ENCODE measurements at places on chromosomes 11 and 22. TPM values are rescaled to one million over a fixed set of nuclear protein-coding genes. Genes with fewer than 3 reads are reported as not detected.

GRCh38 chr22:25919452-25919851 lies 177.5 kb downstream of the MYO18B start:
- H3K4me1 ChIP-seq: no peaks in the 10 kb centered on the region
- H3K27ac ChIP-seq: no peak overlapping the region
- no peaks in the 10 kb centered on the region for H3K27me3 ChIP-seq
- DNase-seq: no peak
- H3K4me3 ChIP-seq: no peak overlapping the region

- peaks cover 8% of the 10 kb centered on the region for H3K4me1 ChIP-seq
- H3K36me3 ChIP-seq: peaks cover 86% of the 10 kb centered on the region
- no peaks in the 10 kb centered on the region for H3K27me3 ChIP-seq
- DNase-seq: no peak
These were observed 23.8 kb downstream of the CAPRIN1 start for GRCh38 chr11:34075178-34075820.

DNA sequence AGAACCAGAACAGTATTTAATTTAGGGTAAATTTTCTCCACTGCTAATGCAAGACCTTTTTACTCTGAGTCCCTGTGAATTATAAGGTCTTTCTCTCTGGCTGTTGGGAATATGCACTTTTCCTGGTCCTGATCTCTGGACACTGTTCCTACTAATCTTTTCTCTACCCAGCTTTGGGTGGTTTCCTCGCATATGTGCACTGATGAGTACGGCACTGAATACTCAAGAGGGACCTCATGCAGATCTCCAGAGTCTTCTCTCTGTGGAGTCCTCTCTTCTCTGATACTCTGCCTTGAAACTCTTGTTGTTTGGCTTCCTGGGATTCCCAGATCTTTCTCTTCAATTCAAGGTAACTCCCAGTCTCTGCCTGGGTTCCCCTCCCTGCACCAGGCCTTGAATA lies 14.0 kb downstream of the KCTD14 start:
- no peaks in the 10 kb centered on the region for H3K4me1 ChIP-seq
- no peaks in the 10 kb centered on the region for H3K36me3 ChIP-seq
- no peak overlapping the region for H3K4me3 ChIP-seq
- H3K27me3 ChIP-seq: peaks cover 6% of the 10 kb centered on the region
- DNase-seq: no peak

DNA sequence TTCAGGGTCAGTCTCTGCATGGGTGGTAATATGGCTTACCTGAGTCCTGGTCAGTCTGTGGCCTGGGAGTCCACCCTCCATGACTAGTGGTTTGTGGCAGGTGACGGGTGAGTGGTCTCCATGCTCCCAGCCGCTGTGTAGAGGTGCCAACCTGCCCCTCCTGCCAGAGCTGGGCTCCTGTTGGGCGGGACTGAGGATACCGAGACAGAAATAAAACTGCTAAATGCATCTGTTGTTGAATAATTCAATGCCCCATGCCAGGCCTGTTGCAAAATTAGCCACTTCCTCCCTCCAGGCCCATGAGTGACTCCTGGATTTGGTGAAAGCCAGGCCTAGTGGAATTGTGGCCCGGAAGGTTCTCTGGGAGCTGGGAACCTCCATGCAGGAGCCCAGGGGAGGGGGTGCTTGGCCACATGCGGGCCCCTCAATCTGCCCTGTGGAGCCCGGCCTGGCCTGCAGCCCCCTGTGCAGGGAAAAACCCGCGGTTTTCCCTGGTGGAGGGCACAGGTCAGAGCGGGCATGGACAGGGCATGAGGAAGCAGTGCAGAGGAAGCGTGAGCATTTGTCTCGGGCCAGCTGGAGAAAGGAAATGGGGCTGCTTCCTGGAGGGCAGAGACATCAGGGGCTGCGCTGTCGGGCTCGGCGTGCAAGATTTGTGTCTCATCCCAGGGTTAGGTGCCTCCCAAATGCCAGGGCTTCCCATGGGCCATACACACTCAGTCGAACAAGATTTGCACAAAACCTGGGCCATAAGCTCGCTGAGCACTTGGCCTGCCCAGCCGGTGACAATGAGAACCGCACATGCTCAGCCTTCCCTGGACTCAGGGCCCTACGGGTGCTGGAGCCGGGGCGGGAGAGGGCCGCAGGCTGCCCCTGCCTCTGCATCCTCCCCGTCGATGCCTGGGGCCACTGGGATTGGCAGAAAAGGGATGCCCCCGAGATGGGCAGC lies 66.9 kb downstream of the KCNQ1 start:
- no peaks in the 10 kb centered on the region for H3K27me3 ChIP-seq
- H3K36me3 ChIP-seq: no peaks in the 10 kb centered on the region
- DNase-seq: no peak
- no peak overlapping the region for H3K4me3 ChIP-seq
- no peaks in the 10 kb centered on the region for H3K4me1 ChIP-seq

- H3K27me3 ChIP-seq: no peaks in the 10 kb centered on the region
- H3K27ac ChIP-seq: no peak overlapping the region
- H3K4me3 ChIP-seq: no peak overlapping the region
- H3K4me1 ChIP-seq: no peaks in the 10 kb centered on the region
- H3K36me3 ChIP-seq: peaks cover 15% of the 10 kb centered on the region
These were observed 31.5 kb downstream of the KIAA0930 start for GRCh38 chr22:45208993-45209838.

DNA sequence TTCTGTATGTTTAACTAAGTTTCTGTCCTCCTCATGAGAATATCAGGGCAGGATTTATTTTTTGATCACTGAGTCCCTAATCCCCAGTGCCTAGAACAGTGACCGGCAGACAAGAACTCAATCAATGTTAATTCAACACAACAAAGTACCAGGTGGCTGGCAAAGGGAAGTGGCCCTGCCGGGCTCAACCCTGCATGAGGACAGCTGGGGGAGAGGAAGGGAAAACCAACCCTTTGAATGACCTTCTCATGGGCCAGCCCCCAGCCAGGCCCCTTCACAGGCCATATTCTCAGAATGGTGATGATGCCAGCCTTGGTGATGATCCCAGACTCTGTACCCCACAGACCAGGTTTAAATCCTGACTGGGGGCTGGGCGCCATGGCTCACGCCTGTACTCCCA lies 1.4 kb upstream of the MFNG start:
- H3K36me3 ChIP-seq: no peaks in the 10 kb centered on the region
- H3K27me3 ChIP-seq: no peaks in the 10 kb centered on the region
- no peak overlapping the region for H3K27ac ChIP-seq
- DNase-seq: no peak
- H3K4me3 ChIP-seq: no peak overlapping the region
- H3K4me1 ChIP-seq: peaks cover 87% of the 10 kb centered on the region

GRCh38 chr22:33923660-33924246 lies 3.5 kb upstream of the LARGE1 start:
- peaks cover 4% of the 10 kb centered on the region for H3K27me3 ChIP-seq
- H3K4me1 ChIP-seq: no peaks in the 10 kb centered on the region
- H3K27ac ChIP-seq: no peak overlapping the region
- H3K36me3 ChIP-seq: no peaks in the 10 kb centered on the region

- H3K4me3 ChIP-seq: no peak overlapping the region
- no peak overlapping the region for H3K27ac ChIP-seq
- DNase-seq: no peak
- H3K4me1 ChIP-seq: peaks cover 17% of the 10 kb centered on the region
These were observed 1.8 kb downstream of the DEPDC7 start for GRCh38 chr11:33017478-33017877.

DNA sequence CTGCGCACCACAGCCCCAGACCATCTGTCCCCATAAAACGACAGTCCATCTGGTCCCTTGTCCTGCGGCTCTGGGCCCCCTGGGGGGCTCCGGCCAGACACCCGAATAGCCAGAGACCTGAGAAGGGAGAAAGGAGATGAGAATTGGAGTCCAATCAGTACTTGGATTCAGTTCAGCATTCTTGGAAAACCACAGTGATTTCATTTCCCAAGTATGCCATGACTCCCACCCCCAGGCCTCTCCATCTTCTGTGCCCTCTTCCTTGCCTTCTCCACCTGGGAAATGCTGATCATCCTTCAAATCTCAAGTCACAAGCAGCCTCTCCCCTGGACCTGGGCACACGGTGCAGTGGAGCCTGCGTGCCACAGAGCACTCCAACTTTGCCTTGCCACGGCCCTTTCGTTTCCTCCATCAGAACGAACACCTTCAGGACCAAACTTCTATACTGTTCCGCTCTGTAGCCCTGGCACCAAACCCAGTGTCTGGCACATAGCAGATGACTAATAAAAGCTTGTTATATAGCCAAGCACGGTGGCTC lies 10.9 kb upstream of the MFNG start:
- H3K4me3 ChIP-seq: no peak overlapping the region
- H3K27ac ChIP-seq: no peak overlapping the region
- H3K27me3 ChIP-seq: no peaks in the 10 kb centered on the region
- H3K4me1 ChIP-seq: peaks cover 2% of the 10 kb centered on the region
- no peak for DNase-seq

DNA sequence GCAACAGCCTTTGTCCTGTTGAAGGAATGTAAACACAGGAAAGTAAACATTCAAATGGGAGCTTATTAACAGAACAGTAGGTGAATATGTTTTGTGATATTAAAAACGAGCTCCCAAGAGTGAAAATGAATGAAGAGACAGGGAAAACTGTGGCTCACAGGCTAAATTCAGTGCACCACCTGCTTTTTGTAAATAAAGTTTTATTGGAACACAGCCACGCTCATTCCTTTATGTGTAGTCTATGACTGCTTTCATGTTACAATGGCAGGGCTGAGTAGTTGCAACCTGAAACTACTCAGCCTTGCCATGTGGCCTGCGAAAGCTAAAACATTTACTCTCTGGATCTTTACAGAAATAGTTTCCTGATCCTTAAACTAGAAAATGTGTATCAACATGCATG lies 136.9 kb downstream of the MYO18B start:
- H3K4me3 ChIP-seq: no peak overlapping the region
- DNase-seq: no peak
- H3K27ac ChIP-seq: no peak overlapping the region

DNA sequence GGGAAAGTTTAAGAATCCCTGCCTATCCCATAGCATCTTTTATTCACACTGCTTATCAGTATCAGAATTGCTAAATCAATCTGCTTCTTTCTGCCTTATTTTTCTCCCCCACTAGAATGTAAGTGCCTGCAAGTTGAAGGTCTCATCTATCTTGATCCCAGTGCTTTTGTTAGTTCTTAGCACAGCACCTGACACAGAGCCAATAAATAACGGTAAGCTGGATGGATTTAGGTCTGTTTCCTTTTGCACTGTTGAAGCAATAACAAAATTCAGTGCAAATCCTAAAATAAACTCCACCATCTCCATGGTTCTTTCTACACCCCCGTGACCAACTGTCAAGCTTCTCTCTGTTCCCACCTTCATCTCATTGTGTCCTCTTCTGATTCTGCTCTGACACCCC lies 36.7 kb upstream of the CD44 start:
- no peak overlapping the region for H3K4me3 ChIP-seq
- H3K27me3 ChIP-seq: no peaks in the 10 kb centered on the region
- DNase-seq: no peak
- H3K4me1 ChIP-seq: peaks cover 18% of the 10 kb centered on the region

DNA sequence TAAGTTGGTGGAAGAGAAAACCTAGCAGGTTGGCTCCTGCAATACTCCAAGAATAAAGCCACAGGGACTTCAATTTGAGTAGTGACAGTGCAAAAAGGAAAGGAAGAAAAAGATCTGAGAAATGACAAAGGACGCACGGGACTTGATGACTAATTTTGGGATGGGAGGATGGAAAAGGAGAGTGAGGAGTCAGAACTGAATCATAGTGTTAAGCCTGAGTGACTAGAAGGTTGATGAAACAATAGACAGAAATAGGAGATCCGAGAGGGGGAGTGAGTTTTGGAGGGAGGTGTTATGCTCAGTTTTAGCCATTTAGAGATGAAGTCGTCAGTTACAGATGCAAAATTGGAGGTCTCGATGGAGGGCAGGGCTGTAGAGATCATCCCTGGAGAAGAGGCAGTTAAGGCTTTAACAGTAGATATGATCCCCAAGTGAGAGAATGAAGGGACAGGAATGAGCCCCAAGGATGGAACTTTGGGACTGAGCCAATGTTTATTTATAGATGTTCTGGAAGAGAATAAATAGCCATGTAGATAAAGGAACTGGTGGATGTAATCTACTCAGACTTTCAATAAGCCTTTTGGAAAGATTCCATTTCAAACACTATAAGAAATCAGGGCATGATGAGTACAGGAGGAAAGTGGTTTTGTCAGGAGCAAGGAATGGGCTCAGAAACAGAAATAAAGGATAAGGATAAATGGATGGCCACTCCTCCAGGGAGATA lies 108.9 kb upstream of the NCAM1 start:
- no peaks in the 10 kb centered on the region for H3K27me3 ChIP-seq
- H3K36me3 ChIP-seq: no peaks in the 10 kb centered on the region
- no peak for DNase-seq
- no peak overlapping the region for H3K4me3 ChIP-seq
- no peaks in the 10 kb centered on the region for H3K4me1 ChIP-seq

DNA sequence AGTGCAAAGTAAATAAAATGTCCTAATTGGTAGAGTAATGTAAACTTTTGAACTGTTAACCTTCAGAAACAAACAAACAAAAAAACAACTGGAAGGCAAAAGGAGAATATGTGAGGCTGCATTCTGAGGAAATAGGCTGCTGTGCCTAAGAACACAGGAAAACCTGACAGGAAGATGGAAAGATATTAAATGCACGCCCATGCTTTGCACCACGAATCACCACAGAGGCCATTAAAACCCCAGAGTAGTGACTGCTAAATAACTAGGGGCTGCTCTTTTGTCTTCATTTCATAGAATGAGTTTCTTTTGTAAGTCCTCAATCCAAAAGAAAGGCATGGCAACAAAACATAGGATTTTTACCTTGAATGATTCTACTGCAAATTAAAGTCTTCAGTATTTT lies 436.0 kb downstream of the RAB38 start:
- no peaks in the 10 kb centered on the region for H3K27me3 ChIP-seq
- H3K36me3 ChIP-seq: no peaks in the 10 kb centered on the region
- DNase-seq: no peak
- H3K4me3 ChIP-seq: no peak overlapping the region

DNA sequence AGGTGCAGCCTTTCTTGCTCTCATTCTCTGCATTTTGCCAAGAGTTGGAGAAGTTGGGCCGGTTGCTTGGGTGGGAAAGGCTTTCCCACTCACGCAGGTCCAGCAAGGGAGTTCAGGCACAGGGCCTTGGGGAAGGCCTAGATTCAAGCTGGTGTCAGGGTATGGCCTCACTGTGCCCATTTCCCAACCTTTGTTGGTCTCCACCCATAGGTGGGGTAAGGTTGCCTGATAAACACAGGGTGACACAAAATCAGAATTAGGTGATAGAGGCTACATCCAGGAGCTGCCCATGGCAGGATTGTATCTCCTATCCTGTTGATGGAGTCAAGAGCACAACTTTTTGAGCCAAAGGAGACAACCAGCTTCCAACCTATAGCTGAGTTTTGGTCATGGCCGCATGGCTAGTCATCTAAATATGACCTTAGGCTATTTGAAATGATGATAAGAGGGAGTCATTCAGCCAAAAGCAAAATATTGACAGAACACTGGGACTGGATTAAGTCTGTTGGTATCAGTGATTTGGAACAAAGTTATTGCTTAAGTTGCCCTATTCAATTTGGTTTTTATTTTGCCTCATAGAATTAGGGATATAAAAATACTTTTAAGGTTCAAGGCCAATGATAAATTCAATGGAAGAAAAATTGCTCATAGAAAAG lies 20.9 kb downstream of the CAT start:
- H3K36me3 ChIP-seq: peaks cover 7% of the 10 kb centered on the region
- H3K27me3 ChIP-seq: no peaks in the 10 kb centered on the region
- no peaks in the 10 kb centered on the region for H3K4me1 ChIP-seq
- DNase-seq: no peak
- no peak overlapping the region for H3K4me3 ChIP-seq

- no peaks in the 10 kb centered on the region for H3K36me3 ChIP-seq
- H3K27ac ChIP-seq: no peak overlapping the region
- no peak for DNase-seq
- H3K4me3 ChIP-seq: no peak overlapping the region
These were observed 898.2 kb upstream of the RAG2 start for GRCh38 chr11:37496201-37496600.

The ZBTB16 gene
- total RNA-seq: 12.4 TPM

The ALG9 gene
- 24.0 TPM for total RNA-seq

The MS4A7 gene
- total RNA-seq: not detected

The PARVG gene
- 231 TPM for total RNA-seq

The ARHGAP8 gene
- total RNA-seq: 2.0 TPM

The DGCR6 gene
- 13.7 TPM for total RNA-seq

The GNAZ gene
- 1.2 TPM for total RNA-seq

Measured in T-cell (primary cell).